ENCODE measurements at places on chromosomes 3 and 15. TPM values are rescaled to one million over a fixed set of nuclear protein-coding genes. Genes with fewer than 3 reads are reported as not detected.

DNA sequence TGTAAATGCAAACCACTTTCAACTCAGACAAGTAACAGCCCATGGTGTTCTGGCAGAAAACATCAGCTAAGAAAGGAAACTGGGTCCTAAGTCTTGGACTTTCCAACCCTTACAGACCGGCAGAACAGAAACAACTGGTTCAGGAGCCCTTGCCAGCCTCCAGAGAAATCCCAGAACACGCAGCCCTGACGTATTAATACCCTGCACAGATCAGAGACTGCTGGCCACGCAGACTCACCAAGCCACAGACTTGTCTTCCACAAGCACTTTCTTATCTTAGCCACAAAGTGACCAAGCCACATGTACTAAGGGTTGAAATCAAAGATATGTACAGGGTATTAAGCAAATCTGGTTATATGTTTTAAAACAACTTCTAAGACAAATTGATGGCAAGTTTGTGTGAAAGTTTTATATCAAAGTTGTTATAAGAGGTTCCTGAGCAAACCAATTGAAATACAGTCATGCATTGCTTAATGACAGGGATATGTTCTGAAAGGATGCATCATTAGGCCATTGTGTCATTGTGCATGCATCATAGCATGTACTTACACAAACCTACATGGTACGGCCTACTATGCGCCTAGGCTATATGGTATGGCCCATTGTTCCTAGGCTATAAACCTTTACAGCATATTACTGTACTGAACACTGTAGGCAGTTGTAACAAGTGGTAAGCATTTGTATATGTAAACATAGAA lies 36.8 kb downstream of the BTD start:
- peak overlapping the region; percentile 7 for H3K27ac ChIP-seq
- DNase-seq = no peak

- H3K27ac ChIP-seq = no peak overlapping the region
- no peaks in the 10 kb centered on the region for H3K4me1 ChIP-seq
- peaks cover 78% of the 10 kb centered on the region for H3K27me3 ChIP-seq
Observed at GRCh38 chr3:49868862-49869466, 742 bp downstream of the CAMKV start.

DNA sequence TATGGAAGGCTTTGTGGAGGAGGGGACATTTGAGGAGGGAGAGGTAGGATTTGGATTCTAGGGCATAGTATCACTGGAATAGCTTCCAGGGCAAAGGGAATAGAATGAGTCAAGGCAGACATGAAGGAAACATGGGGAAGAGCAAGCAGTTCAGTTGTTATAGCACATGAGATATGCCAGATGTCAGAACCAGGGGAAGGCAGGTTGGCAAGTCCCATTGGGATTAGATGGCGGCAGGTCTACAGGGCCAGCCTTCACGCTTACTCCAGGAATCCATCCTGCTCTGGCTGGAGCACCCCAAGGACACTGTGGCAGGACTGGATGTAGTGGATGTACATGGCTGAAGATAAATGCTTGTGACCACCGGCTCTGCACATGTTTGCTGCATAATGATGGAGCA lies 120.4 kb upstream of the ST8SIA2 start:
- DNase-seq = no peak
- no peak overlapping the region for H3K27ac ChIP-seq
- H3K36me3 ChIP-seq = no peaks in the 10 kb centered on the region
- peaks cover 16% of the 10 kb centered on the region for H3K27me3 ChIP-seq
- H3K4me3 ChIP-seq = no peak overlapping the region

GRCh38 chr3:187929112-187929816 lies 184.0 kb upstream of the BCL6 start:
- H3K27ac ChIP-seq = no peak overlapping the region
- no peaks in the 10 kb centered on the region for H3K4me1 ChIP-seq
- peaks cover 1% of the 10 kb centered on the region for H3K36me3 ChIP-seq
- no peak for DNase-seq
- no peaks in the 10 kb centered on the region for H3K27me3 ChIP-seq
- no peak overlapping the region for H3K4me3 ChIP-seq

GRCh38 chr3:73680391-73681095 lies 55.8 kb upstream of the PDZRN3 start:
- no peaks in the 10 kb centered on the region for H3K27me3 ChIP-seq
- peak overlapping the region; percentile 10 for H3K27ac ChIP-seq
- peaks cover 25% of the 10 kb centered on the region for H3K4me1 ChIP-seq
- no peak overlapping the region for H3K4me3 ChIP-seq
- H3K36me3 ChIP-seq = no peaks in the 10 kb centered on the region

Gene WDR72
- 0.45 TPM for total RNA-seq

Gene CLEC3B
- total RNA-seq = 1.2 TPM

Gene LRRC2
- 0.87 TPM for total RNA-seq
